ENCODE measurements at places on chromosomes 2 and 18.

DNA sequence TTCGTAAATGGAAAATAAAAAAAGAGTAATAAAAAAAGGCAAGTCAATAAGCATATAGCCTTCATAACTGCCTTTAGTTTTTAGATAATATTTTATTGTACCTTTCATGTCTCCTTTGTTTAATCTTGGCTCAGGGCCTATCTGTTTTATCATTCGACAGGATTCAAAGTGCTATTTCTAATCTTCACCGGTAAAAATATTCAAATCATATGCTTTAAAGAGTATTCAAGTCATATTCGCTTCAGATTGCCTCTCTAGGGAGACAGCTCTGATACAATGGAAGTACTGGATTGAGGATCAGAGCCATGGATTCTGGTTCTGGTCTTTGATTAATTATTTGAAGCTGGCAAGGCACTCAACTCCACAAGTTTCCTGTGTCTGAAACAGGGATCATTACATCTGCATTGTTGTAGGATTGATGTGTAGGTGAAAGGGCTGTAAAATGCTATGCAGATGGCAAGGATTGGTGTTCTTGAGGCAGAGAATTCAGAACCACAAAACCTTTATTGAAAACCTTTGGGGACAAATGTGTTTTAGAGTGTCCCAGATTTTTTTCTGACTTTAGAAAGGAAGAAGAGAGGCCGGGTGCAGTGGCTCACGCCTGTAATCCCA lies 84.3 kb upstream of the RAPH1 start:
- no peak for DNase-seq

DNA sequence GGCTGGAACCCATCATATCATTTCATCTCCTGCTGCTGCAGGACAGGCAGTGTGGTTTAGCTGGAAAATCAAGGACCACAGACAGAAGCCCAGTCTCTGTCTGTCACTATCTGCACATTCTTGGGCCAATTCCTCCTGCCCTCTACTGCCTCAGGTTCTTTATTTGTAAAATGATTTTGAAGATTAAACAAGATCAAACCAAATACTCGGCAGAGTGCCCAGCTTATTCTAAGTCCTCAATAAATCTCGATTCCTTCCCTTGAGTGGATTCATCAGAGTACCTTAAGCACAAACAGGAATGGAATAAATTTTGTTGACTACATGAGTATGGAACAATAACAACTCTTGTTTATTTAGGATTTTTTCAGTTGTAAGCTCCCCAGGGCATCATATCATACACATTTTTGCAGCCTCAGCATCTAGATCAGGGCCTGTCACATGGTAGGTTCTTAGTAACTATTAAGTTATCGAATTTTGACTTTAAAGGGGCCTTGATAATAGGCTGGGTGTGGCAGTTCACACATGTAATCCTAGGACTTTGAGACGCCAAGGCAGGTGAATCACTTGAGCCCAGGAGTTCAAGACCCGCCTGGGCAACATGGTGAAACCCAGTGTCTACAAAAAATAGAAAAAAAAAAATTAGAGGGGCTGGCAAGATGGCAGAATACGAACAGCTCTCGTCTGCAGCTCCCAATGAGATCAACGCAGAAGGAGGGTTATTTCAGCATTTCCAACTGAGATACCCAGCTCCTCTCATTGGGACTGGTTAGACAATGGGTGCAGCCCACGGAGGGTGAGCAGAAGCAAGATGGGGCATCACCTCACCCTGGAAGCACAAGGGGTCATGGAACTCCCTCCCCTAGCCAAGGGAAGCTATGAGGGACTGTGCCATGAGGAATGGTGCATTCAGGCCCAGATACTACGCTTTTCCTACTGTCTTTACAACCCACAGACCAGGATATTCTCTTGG lies 11.1 kb downstream of the RHOB start:
- DNase-seq, result no peak

- no peak for DNase-seq
These were observed 59.5 kb upstream of the BCL2L11 start for GRCh38 chr2:111061191-111061590.

DNA sequence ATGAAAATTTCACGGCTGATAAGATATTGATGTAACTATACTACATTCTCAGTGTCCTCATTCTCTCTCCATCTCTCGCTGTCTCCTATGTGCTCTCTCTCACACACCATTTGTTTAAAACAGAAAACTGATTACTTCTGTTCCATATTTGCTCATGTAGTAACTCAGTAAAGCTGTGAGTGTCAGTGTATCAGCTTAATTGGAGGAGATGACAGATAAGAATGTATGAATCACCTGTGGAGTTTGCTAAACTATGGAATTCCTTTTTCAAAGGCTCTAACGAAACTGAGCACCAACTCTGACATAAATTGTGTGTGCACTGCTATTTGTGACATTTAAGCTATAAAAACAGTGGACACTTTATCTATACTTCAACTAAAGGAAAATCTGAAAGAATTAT lies 1080.0 kb downstream of the DSC3 start:
- DNase-seq, result no peak

DNA sequence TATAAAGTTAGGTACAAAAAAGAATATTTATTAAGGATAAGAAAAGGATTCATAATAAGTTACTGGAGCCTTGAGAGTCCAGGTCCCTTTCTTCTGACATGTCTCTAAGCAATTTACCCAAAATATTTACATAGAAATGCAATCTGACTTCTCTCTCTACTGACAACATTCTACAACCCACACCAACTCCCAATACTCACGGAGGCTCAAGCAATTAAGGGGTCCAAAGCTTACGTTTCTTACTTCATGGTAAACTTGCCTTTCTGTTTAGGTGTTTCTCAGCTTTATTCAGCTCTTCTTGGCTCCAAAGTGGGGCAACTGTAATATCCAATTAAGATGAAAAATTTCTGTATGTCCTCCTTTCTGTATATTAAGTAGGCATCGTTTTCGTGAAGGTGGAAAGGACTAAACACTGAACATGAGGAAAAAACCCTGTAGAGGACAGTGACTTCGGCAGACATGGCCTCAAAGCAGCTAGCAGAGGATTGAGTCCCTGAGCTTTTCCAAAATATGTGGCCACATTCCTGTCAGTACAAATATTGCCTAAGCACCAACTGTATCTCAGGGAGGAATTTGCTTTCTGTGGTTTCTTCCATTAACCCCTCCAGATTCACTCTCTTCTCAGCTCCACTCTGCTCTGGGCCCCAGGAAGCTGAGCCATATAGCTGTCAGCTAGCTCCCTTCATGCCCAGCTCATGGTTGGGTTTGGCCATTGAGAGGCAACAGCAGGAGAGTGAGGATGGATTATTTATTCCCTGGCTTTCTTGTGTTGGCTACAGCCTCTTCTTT lies 67.9 kb upstream of the GLS start:
- no peak for DNase-seq

GRCh38 chr2:206375956-206376355 lies 67.4 kb upstream of the ADAM23 start:
- no peak for DNase-seq

DNA sequence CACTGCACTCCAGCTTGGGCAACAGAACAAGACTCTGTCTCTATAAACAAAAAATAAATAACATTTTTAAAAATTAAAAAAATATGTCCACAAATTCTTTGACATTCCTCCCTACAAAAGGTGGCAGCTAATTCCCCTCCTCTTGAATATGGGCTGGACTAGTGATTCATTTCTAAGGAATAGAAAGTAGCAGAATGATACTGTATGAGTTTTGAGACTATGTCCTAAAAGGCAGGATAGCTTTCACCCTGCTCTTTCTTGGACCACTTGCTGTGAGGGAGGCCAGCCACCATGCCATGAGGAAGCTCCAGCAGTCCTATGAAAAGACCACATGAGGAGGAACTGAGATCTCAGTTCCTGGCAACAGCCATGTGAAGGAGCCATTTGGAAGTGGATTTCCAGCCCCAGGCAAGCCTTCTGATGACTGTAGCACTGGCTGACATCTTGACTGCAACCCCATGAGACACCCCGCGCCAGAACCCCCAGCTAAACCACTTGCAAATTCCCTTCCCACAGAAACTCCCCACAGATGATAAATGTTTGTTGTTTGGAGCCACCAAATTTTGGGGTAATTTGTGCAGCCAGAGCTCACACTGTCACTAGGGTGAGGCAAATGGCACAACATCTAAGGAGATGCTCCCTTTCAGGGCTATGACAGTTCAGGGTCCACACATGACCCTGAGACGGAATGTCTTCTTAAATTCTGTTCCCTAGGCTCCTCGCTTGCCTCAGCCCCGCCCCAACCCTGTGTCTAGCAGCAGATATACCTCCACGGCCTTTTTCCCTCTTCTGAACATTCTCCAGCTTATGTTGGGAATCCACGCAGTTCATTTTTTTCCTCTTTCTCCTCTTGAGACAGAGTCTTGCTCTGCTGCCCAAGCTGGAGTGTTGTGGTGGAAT lies 17.1 kb upstream of the ATOH8 start:
- DNase-seq, result no peak

- DNase-seq, result peak; percentile 71
These were observed 283.2 kb downstream of the INSIG2 start for GRCh38 chr2:118371515-118371914.

- no peak for DNase-seq
These were observed 62.8 kb upstream of the RNF152 start for GRCh38 chr18:61955644-61956043.

DNA sequence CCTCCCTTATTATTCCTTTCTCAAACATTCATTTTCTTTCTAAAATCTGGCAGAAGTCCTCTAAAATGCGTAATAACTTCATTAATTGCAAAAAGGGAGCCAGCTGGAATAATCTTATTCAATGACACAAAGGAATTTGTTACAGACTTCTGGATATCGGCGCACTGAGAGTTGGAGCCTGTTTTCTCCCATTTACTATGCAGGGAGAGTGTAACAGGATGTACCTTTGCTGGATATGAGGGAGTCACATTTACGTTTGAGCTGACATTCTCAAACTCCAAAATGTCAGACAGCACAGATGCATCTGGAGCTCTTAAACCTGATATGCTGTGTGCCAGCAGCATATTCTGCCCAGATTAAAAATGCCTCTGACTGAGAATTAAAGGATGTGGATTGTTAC lies 275.3 kb downstream of the TMX3 start:
- no peak for DNase-seq

GRCh38 chr2:200703127-200703925 lies 108.4 kb upstream of the BZW1 start:
- peak; percentile 30 for DNase-seq

DNA sequence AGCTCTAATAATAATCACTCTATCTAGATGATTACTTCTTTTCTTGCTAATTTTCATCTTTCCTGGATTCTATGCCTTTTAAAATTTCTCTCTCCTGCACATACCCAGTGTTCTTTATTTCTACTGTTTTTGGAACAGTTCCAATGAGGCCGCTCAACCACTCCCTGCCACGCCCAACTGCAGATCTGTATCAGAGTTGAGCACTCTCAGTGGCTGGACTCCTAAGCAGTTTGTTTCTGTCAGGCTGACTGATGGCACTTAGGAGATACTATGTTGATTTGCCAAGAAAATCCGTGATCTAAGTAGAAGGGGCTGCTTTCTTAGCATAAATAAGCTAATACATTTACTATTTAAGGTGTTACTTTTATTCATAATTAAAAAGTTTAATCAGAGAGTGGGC lies 192.8 kb downstream of the ARHGAP15 start:
- DNase-seq, result no peak

DNA sequence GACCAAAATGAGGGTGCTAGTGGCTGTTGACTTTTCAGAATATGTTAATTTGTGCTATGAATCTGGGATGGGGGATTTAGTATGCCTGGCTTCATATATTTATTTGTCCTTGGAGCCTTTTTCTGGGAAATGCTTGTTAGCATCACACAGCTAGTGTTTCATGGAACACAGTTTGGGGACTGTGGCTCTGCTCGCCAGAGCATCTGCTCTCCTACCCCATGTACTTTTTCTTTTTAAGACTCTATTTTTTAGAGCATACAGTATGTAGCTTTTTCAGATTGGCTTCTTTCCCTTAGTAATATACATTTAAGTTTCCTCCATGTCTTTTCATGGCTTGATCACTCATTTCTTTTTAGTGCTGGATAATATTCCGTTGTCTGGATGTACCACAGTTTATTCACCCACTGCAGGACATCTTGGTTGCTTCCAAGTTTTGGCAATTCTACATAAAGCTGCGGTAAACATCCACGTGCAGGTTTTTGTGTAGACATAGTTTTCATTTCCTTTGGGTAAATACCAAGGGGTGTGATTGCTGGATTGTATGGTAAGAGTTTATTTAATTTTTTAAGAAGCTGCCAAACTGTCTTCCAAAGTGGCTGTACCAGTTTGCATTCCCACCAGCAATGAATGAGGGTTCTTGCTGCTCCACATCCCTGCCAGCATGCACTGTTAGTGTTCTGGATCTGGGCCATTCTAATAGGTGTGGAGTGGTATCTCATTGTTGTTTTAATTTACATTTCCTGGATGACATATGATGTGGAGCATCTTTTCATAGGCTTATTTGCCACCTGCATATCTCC lies 44.1 kb downstream of the EFR3B start:
- DNase-seq, result no peak

DNA sequence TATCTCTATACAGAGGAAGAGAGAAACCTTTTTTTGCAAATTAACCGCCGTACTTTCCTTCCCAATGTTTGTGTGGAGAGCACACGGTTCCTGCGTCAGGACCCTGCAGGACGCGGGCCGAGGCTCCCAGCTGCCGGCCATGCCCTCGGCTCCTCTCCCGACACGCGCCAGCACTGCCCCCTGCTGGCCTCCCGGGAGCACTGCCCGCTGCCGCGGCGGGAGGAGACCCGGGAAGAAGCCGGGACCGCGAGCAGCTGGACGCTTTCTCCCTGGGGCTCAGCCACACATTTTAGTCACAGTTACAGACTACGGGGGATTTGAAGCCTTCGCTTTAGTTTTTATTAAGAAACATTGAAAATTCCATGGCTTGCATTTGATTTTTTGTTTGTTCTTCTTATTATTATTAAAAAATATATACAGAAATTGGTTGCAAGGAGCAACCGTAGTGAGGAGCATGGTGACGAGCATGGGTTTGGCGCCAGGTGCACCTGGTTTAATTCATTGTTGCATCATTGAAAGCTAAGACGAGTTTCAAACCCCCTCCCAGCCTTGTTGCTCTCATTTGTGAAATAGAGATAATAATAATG lies 401.2 kb downstream of the GALR1 start:
- DNase-seq, result peak; percentile 92

- no peak for DNase-seq
These were observed 20.8 kb downstream of the RBMS1 start for GRCh38 chr2:160472839-160473251.

- DNase-seq, result no peak
These were observed 146.1 kb downstream of the PXDN start for GRCh38 chr2:1598041-1598710.

GRCh38 chr18:47917923-47918610 lies 12.4 kb downstream of the SMAD2 start:
- no peak for DNase-seq

Data from urothelium cell line (cell line).